Common myeloid progenitor, CD34-positive (primary cell): ENCODE measurements at places on chromosomes 2 and 18.

DNA sequence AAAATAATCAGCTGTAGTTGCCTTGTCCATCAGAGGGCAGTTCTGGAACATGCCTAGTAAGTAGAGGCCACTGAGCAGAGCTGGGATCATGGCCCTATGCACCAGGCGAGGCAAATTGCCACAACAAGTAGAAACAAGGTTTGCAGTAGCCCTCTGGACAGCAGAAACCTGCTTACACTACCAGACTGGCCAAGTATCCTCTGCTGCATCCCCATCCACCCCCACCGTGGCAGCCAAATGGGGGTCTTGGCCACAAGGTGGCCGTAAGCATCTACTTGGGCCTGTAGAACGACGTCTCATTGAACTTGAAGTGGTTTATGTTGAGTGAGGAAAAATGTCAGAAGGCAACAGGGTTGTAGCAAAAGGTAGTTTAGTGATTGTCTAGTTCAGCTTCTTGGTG, 241.2 kb downstream of the ALPK2 start:
- no peaks in the 10 kb centered on the region for H3K4me1 ChIP-seq
- H3K36me3 ChIP-seq = no peaks in the 10 kb centered on the region
- no peak for DNase-seq

GRCh38 chr18:48878471-48878870, 72.3 kb downstream of the SMAD7 start:
- H3K4me3 ChIP-seq = no peak overlapping the region
- H3K4me1 ChIP-seq = no peaks in the 10 kb centered on the region
- H3K36me3 ChIP-seq = no peaks in the 10 kb centered on the region
- peaks cover 4% of the 10 kb centered on the region for H3K27me3 ChIP-seq
- no peak for DNase-seq

- no peaks in the 10 kb centered on the region for H3K27me3 ChIP-seq
- H3K4me3 ChIP-seq = peak overlapping the region; percentile 51
Measured at GRCh38 chr2:74037379-74037860, 52.7 kb downstream of the TET3 start.

DNA sequence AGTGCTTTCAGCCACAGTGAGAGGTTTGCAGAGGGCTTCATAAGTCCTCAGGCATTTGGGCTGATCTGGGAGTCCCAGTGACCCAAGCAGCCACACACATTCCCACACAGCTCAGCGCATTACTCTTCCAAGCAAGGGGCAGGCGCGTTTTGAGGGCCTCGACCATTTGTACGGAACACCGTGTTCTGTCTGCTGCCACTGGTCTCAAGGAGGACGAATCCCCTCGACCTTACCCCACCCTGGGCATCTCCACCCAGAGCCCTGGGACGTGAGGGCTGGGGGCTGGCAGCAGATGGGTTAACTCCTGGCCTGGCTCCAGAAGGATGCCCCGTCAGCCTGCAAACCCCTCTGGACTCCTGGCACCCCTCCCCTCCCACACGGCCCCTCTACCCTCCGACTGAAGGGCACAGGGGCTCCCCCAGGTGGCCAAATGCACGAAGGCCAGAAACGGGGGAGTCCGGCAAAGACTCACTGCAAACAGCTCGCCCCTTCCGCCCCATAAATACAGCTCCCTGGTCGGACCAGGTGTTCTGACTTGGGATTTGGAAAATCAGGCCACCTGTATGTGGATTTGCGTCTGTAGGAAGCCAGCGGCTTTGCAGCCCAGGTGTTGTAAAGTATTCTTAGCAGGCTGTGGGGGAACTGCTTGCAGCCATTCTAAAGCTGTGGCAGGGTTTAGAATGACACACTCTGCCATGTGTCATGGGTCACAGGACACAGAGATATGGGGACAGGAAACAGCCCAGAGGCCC, 33.6 kb upstream of the PTMA start:
- no peaks in the 10 kb centered on the region for H3K27me3 ChIP-seq
- no peaks in the 10 kb centered on the region for H3K36me3 ChIP-seq
- H3K4me1 ChIP-seq = peaks cover 38% of the 10 kb centered on the region
- no peak overlapping the region for H3K4me3 ChIP-seq
- no peak overlapping the region for H3K27ac ChIP-seq

DNA sequence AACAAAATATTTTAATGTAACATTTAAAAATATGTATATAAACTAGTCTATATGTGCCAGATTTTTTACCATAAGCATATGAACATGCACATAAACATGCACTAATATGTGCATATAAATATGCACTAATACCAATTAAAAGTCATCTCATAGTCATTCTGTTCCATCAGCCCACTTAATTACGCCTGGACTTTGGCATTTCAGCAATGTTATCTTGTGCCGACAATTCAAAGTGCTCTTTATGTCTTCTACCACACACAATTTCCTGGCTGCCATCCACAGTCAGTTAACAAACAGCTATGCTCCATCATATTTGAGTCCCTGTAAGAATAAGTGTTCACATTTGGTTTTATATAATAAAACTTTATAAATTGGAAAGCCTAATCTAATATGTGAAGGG, 92.6 kb upstream of the TSPYL6 start:
- no peaks in the 10 kb centered on the region for H3K4me1 ChIP-seq
- no peak overlapping the region for H3K4me3 ChIP-seq
- H3K27ac ChIP-seq = no peak overlapping the region

GRCh38 chr2:241074901-241075540, 27.1 kb downstream of the MTERF4 start:
- no peaks in the 10 kb centered on the region for H3K4me1 ChIP-seq
- no peaks in the 10 kb centered on the region for H3K27me3 ChIP-seq
- H3K36me3 ChIP-seq = peaks cover 2% of the 10 kb centered on the region
- DNase-seq = no peak
- no peak overlapping the region for H3K27ac ChIP-seq

- H3K27ac ChIP-seq = no peak overlapping the region
- H3K36me3 ChIP-seq = no peaks in the 10 kb centered on the region
Measured at GRCh38 chr18:48153613-48154481, 223.4 kb upstream of the SMAD2 start.

- H3K4me3 ChIP-seq = no peak overlapping the region
- no peak overlapping the region for H3K27ac ChIP-seq
- no peaks in the 10 kb centered on the region for H3K27me3 ChIP-seq
- H3K36me3 ChIP-seq = no peaks in the 10 kb centered on the region
Measured at GRCh38 chr2:46893269-46893939, 22.2 kb downstream of the MCFD2 start.

DNA sequence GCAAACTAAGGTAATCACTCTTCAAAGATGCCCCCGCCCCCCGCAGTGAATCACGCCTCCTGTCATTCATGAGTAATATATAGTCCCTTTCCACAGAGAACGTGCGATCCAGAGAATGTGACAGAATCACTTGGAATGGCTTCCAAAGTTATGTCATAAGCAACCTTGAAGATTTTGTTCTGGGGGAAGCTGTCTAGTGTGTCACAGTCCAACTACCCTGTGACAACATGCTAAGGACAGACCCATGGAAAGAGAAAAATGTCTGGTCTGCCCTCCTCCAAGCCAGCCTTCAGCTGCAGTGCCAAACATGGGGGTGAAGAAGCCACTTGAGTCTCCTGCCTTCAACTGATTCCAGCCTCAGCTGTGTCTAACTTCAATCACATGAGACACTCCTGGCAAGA, 259.1 kb downstream of the SS18 start:
- DNase-seq = no peak
- H3K27me3 ChIP-seq = no peaks in the 10 kb centered on the region
- no peaks in the 10 kb centered on the region for H3K36me3 ChIP-seq
- no peak overlapping the region for H3K4me3 ChIP-seq
- H3K4me1 ChIP-seq = no peaks in the 10 kb centered on the region

DNA sequence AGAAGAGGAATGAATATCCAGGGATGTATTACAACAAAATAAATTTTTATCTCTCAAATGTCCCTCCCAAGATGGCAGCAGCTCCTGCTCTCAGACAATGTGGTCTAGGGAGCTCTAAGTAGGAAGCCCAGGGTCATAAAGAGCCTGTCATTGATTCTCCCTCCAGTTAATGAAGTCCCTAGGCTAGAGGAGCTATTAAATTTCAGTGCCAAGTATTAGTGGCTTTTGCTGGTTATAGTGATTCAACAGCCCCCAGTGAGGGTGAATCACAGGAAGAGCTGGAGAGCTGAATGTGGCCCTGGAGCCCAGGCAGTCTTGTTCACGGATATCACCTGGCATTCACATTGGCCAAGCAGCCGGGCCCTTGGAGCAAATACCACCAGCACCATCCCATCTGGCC, 109.8 kb upstream of the YPEL5 start:
- H3K27me3 ChIP-seq = no peaks in the 10 kb centered on the region
- H3K4me1 ChIP-seq = no peaks in the 10 kb centered on the region
- H3K27ac ChIP-seq = no peak overlapping the region
- H3K4me3 ChIP-seq = no peak overlapping the region
- DNase-seq = no peak
- H3K36me3 ChIP-seq = no peaks in the 10 kb centered on the region

GRCh38 chr2:240433973-240434727, 1.3 kb upstream of the GPC1 start:
- no peak overlapping the region for H3K4me3 ChIP-seq
- DNase-seq = peak; percentile 40
- H3K36me3 ChIP-seq = no peaks in the 10 kb centered on the region
- H3K27ac ChIP-seq = no peak overlapping the region

DNA sequence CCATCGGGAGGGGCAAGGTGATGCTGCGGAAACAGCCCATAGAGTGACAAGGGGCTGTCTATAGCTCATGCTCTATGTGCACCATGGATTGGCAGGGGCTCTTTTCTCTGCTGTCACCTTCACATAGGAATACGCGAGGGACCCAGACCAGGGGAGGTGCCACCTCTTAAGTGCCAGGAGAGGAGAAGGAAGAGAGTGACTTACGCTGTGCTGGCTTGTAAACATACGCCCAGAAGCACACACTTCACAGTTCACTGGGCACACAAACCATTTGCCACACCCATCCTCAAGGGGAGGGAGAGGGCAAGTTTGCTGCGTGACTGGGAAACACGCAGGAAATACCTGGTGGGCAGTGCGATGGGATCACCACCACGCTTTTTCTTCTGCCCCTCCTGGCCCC, 65.1 kb upstream of the GPR45 start:
- H3K27me3 ChIP-seq = peaks cover 6% of the 10 kb centered on the region
- no peak for DNase-seq
- H3K36me3 ChIP-seq = no peaks in the 10 kb centered on the region
- peaks cover 7% of the 10 kb centered on the region for H3K4me1 ChIP-seq
- no peak overlapping the region for H3K4me3 ChIP-seq
- no peak overlapping the region for H3K27ac ChIP-seq

DNA sequence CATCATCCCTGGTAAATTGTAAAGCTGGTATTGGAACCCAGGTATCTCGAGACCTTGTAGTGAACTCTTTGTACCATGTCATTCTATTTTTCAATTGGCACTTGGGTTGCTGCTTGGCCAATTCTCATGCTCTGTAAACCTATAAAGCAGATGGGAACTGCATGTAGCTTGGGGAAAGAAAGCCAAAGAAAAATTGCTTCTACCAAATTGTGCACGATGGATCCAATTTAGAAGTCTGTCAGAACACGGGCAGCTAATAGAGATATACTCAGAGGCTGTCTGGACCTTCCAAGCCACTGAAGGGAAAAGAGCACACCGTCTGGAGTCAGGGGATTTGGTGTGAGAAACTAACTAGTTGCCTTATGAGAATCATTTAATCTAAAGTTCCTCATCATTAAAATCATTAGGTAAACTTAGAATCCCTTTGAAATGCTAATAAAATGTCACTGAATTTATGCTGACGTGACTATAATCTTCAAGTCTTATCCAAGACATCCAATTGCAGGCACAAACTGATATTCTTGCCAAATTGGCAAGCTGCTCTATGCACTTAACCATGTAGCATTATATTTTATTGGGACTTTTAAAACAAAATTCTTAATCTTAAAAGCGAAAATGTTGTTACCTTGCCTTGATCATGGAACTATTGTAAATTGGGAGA, 206.8 kb downstream of the DCC start:
- no peak overlapping the region for H3K4me3 ChIP-seq
- H3K27ac ChIP-seq = no peak overlapping the region
- H3K4me1 ChIP-seq = no peaks in the 10 kb centered on the region
- no peaks in the 10 kb centered on the region for H3K27me3 ChIP-seq
- DNase-seq = no peak

GRCh38 chr2:226115102-226115831, 684.4 kb downstream of the IRS1 start:
- H3K4me1 ChIP-seq = peaks cover 3% of the 10 kb centered on the region
- no peak overlapping the region for H3K27ac ChIP-seq
- H3K36me3 ChIP-seq = no peaks in the 10 kb centered on the region
- H3K4me3 ChIP-seq = no peak overlapping the region
- peak; percentile 26 for DNase-seq
- no peaks in the 10 kb centered on the region for H3K27me3 ChIP-seq

- H3K4me1 ChIP-seq = no peaks in the 10 kb centered on the region
- no peak overlapping the region for H3K27ac ChIP-seq
- H3K27me3 ChIP-seq = peaks cover 7% of the 10 kb centered on the region
- H3K4me3 ChIP-seq = no peak overlapping the region
Measured at GRCh38 chr2:1591461-1591770, 152.9 kb downstream of the PXDN start.

- H3K36me3 ChIP-seq = no peaks in the 10 kb centered on the region
- DNase-seq = no peak
- peaks cover 7% of the 10 kb centered on the region for H3K4me1 ChIP-seq
Measured at GRCh38 chr2:148533685-148534084, 110.9 kb upstream of the EPC2 start.

- peaks cover 9% of the 10 kb centered on the region for H3K4me1 ChIP-seq
- H3K27ac ChIP-seq = no peak overlapping the region
- H3K36me3 ChIP-seq = no peaks in the 10 kb centered on the region
Measured at GRCh38 chr2:215702116-215702902, 266.4 kb upstream of the FN1 start.

DNA sequence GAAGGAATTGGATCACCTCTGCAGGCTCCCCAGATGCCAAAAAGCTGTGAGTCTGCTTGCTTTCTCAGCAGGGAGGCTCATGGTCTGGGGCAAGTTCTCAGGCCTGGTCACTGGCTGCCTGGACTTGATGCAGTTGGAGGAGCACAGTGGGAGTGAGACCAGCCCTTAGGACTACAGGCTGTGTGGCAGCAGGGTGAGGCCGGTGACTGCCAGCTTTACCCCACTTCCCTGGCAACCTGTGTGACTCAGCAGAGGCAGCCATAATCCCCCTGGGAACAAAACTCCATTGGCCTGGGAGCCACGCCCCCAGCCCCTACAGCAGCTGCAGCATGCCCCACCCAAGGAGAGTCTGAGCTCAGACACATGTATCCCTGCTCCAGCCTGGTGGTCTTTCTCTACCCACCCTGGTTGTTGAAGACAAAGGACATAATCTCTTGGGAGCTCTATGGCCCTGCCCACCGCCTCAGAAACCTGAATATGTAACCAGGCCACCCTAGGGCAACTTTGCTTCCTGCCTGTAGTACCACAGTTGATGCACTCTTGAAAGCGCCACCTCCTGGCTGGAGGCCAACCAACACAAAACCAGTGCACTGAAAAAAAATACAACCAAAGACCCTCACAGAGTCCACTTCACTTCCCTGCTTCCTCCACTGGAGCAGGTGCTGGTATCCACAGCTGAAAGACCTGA, 106.8 kb upstream of the SPATS2L start:
- H3K4me1 ChIP-seq = peaks cover 17% of the 10 kb centered on the region
- DNase-seq = no peak
- H3K27me3 ChIP-seq = no peaks in the 10 kb centered on the region
- no peak overlapping the region for H3K27ac ChIP-seq

GRCh38 chr2:240429341-240429871, 6.1 kb upstream of the GPC1 start:
- H3K36me3 ChIP-seq = no peaks in the 10 kb centered on the region
- peaks cover 41% of the 10 kb centered on the region for H3K27me3 ChIP-seq
- DNase-seq = no peak
- no peak overlapping the region for H3K4me3 ChIP-seq
- no peak overlapping the region for H3K27ac ChIP-seq
